ENCODE measurements at places on chromosomes 2 and 18.

- DNase-seq: no peak
Observed at GRCh38 chr2:148298196-148298595, 277.3 kb downstream of the MBD5 start.

DNA sequence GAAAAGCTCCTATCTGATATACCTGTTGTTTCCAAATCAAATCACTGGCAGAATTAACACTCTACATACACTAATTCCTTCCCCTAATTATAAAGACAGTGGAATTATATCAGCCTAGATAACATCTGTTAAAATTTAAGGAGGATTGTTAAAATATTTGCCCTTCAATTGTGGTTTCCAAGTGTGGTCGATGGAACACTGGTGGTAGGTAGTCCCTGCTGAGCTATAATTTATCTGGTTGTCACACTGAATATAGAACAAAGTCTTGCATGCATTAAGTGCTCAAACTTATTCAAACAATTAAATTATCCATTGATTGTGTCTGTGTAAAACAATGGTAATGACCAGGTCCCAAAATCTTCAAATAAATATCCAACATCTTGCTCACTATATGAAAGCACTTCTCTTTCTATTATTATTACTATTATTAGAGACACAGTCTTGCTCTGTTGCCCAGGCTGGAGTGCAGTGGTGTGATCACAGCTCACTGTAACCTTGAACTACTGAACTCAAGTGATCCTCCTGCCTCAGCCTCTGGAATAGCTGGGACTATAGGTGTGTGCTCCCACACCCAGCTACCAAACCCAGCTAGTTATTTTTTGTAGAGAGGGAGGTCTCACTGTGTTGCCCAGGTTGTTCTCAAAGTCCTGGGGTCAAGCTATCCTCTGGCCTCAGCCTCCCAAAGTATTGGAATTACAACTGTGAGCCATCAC, 12.0 kb downstream of the CDH2 start:
- no peak for DNase-seq

DNA sequence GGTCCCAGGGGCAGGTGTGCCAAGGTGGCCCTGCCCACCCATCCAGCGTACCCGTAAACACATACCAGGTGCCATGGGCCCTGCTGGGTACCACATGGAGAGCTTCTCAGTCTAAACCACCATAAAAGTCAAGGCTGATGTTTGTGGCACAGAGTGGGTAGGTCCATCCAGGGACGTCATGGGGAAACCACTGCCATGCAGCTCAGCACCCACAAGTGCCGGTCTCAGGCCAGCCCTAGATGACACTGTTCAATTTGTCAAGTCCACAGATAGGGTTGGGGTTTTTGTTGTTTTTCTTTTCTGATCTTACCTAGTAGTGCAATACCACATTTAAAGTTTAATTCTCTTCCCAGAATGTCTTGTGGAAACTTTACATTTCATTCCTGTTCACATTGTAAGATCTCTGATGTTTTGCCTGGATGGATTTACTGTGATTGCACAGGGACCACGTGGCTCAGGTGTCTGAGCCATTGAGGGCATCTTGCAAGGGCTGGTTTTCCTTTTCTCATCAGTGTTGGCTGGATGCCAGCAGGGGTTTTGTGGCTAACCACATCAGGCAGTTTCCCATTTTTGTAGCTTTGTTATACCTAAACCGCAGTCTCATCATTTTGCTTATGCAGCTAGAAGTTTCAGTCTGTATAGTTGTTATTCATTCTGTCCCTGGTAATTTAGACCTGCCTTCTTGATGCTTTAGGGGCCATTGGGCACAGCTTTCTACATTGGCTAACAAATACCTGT, 64.7 kb downstream of the STK25 start:
- no peak for DNase-seq

DNA sequence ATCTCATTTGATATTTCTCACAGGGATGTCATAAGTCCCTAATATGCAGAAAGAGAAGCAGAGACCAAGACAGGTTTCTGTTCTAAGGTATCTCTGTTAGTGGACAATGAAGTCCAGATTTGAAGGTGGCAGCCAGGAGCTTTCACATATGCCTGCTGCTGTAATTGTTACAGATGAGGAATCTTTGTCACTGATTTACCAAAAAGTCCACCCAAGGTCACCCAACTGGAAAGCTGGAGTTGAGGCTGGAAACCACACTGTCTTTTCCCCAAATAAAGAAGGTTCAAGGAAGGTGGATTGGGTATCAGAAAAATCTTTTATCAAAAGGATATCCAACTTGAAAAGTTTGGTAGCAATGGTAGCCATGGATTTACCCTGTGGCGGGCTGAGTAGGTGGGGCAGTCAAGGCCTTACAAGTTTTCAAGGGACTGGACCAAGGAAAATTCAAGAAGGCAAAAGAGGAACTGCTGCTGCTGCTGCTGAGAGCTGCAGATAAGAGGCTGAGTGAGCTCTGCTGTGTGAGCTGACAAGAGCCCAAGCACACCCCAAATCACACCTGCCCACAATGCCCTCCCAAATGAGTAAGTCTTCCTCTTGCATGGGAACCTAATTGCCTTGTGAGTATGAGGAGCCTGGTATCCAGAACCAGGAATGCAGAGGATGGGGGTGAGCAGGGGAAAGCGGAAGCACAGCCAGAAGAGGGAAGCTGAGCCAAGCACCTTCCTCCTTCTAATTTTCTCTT, 241.2 kb downstream of the ANAPC1 start:
- no peak for DNase-seq

- no peak for DNase-seq
Observed at GRCh38 chr18:46668135-46668534, 11.1 kb upstream of the LOXHD1 start.

GRCh38 chr2:238423561-238424312, 3.0 kb upstream of the ASB1 start:
- DNase-seq: no peak

- DNase-seq: no peak
Observed at GRCh38 chr2:104340879-104341828, 512.8 kb upstream of the POU3F3 start.

GRCh38 chr2:16239296-16239850, 299.0 kb downstream of the MYCN start:
- DNase-seq: no peak

DNA sequence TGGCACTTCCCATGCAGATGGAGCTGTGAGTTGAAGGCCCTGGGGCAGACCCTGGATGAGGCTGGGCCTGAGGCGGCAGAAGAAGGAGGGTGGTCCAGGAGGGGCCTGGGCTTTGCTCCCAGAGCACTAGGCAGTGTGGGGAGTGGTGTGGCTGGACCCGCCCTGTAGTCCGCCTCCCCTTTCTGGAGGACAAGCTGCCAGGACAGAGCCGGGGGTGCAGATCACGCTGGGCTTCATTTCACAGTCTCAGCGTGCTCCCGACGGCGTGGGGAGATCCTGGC, 49.8 kb downstream of the PTGR3 start:
- no peak for DNase-seq

- DNase-seq: no peak
Observed at GRCh38 chr2:170298115-170298514, 120.2 kb downstream of the MYO3B start.

DNA sequence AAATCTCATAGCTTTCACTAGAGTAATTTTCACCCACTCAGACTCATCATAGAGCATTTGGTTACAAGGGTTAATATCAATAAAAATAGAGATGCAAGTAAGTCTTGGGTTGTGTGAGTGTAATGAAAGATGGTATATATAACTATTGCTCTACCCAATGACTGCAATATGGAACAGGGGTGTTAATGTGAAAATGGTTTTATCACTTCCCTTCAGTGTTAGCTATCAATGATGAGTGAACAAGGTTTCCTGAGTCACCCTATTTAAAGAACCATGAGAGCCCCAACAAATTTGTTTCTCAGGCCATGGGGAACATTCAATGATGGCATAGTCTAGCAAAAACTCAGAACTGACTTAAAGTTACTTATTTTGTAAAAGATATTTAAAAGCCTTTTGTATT, 1133.6 kb upstream of the ZEB2 start:
- DNase-seq: no peak

DNA sequence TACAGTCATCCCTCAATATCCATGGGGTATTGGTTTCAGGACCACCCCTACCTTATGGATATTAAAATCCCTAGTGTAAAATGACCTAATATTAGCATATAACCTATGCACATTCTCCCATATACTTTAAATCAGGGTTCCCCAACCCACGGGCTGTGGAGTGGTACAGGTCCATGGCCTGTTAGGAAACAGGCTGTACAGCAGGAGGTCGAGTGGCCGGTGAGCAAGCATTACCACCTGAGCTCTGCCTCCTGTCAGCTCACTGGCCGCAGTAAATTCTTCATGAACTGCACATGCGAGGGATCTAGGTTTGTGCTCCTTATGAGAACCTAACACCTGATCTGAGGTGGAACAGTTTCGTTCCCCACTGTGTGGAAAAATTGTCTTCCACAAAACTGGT, 73.8 kb downstream of the RIF1 start:
- no peak for DNase-seq

- no peak for DNase-seq
Observed at GRCh38 chr2:72968286-72968685, 51.0 kb downstream of the EMX1 start.

DNA sequence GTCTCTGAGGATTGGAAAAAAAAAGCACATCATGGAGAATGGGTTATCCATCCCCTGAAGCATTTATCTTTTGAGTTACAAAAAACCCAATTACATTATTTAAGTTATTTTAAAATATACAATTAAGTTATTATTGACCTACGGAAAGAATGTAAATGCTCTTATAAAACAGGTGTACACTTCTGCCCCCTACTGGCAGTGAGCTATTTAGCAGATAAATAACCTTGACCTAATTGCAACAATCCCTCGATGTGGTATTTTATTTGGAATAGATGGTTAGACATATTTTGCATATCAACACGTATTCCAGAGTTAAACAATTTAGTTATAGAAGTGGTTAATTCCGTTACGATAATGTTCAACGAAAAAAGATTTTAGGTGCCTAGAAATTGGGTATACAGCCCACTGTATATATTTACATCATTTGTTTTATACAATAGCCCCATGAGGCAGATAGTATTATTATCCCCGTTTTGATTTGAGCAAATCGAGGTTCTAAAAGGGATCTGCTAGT, 9.1 kb upstream of the DAW1 start:
- DNase-seq: no peak

DNA sequence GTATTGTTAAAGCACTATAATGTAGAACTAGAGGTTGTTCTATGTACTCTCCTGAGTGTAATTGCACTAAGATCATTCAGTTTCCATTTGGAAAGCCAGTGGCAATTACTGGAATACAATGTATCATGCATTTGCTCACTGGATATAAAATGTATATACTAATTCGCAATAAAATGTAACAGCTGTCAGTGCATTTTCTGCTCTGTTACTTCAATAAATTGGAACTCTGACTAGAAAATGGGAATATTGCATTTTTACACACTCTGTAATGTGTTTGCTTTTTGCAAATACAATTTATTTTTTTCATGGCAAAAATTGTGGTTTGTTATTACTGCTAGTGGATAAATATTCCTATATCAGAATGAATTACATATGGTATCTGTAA, 893.8 kb upstream of the POU3F3 start:
- DNase-seq: no peak

DNA sequence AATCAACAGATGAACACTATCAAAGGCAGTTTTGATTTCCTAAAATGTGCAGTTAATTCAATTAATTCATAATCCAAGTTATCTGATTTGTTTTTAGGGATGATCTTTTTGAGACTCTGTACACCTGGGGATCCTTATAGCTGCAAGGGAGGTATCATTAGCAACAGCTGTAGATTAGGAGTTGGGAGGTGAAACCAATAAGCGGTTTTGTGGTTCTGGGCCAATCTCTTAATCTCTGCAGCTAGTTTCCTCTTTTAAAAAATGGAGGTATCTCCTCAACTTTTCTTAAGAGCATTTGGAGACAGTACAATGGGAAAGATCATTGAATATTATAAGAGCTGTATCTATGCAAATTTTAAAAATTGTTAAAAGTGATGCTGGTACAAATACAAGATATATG, 126.0 kb downstream of the MC4R start:
- DNase-seq: no peak

- DNase-seq: no peak
Observed at GRCh38 chr2:42199626-42200025, 30.5 kb downstream of the EML4 start.

DNA sequence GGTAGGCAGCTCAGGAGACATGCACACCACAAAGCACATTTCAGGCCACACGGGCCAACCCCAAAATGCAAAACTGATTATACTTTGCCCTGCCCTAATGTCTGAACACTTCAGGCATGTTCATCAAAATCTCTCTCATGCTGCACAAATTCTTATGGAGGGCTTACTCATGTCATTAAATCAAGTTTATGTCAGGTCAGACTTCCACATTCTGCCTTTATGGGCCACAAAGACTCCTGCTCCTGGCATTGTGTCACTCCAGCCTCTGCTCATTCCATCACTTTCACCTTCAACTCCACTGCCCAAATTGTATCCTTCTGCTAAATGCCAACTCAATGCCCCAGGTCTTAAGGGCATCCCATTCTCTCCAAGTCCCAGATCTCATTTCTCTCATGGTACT, 9.2 kb downstream of the UXS1 start:
- DNase-seq: no peak

DNA sequence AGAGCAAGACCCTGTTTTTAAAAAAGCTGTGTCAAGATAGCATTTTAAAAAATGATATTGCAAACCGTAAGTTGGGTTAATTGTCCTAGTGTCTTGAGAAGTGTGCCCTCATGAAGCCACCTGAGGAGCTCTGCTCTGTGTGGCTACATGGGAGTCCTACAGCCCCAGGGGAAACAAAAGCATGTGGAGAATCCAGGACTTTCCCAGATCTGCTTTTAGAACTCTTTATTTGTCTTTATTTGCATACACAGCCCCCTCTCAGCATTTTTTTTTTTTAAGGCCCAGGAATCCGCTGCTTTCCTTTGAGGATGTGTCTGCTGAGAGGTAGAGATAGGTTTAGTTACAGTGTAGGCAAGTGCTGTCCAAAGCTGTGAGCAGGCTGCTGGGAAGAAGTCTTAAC, 219.2 kb downstream of the FHOD3 start:
- no peak for DNase-seq

DNA sequence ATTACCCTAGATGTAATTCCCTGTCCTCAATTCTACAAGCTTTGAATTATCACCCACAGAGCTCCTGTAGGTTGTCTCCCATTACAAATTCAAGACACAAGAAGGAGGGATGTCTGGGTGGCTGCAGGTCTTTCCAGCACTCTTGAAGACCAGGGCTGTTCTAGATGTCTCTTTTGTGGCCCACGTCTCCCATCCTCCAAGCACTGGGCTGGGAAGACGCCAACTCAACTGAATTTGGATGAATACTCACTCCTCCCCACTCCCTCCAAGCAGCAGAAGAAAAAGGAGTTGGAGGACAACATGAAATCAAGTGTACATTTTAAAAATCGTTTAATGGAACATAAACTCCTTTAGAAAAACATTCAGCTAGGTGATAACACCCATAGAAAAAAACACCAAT, 31.2 kb downstream of the SMAD7 start:
- no peak for DNase-seq
